NCI-H187 (cell line): ENCODE measurements at places on chromosomes 5 and 9.

DNA sequence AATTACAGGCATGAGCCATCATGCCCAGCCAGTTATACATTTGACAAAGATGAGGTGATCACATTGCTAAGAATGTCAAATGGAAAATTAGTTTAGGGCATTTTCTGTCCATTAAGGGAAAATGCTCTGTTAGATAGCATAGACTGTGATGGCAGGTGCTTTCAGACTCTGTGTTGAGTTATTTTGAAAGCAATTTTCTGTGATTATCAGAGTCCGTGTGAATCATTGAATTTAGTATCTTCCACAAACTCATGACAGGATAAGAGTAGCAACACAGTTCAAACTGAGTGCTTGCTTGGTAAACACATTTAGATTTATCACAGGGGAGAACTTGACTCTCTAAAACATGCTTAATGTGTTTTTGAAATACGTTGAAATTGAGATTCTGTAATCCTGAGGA is 69.0 kb downstream of the GAPVD1 start:
- DNase-seq = no peak

GRCh38 chr9:1837453-1838084 is 177.6 kb upstream of the SMARCA2 start:
- DNase-seq = peak; percentile 57

- DNase-seq = no peak
Measured at GRCh38 chr9:22389271-22389670, 57.4 kb upstream of the DMRTA1 start.

DNA sequence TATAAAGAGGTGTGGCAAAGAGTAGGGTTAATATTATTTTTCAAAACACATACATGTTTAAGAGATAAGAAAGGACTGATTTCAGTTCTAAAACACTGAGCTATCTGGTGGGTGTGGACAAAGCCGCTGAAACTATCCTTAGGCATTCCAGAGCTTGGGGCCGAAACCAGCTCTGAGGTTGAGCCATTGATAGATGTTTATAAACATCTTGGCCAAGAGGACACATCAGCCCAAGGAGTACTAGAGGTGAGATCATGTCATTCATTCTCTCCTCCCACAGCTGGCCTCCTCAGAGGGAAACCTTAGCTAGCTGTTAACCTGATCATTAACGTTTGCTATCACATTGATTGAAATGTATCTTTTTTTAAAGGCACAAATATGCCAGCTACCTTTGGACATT is 89.9 kb downstream of the NLN start:
- no peak for DNase-seq

DNA sequence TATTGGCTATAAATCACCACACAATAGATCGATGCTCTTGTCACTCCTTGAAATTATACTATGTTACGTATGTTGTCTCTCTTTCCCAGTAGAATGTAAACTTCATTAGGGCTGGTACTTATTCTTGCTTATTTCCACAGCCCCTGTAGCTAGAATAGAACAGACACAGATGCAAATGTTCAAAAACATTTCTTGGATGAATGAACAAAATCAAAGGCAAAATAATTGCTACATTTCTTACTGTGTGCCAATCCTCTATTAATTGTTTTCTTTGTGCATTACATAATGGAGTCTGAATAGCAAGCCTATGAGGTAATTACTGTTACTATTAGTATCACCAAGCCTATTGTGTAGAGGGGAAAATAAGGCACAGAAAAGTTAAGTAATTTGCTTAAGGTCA is 725 bp upstream of the OR13C2 start:
- DNase-seq = no peak

DNA sequence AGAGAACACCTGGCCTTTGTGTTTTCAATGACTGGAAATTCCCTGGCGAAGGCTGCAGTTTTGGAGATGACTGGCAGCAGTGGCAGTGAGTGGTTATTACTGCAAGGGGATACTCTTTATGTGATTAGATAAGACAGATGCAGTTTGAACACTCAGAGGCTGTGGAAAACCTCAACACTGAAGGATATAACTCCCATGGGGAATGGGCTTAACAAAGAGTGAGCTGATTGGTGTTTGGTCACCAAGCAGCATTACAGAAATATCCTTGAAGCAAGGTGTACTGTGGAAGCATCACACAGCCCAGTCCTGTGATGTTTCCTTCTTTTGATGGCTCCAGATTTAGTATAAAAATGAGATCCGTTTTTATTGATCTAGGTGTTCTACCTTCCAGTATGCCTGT is 490.7 kb upstream of the PTPRD start:
- no peak for DNase-seq

DNA sequence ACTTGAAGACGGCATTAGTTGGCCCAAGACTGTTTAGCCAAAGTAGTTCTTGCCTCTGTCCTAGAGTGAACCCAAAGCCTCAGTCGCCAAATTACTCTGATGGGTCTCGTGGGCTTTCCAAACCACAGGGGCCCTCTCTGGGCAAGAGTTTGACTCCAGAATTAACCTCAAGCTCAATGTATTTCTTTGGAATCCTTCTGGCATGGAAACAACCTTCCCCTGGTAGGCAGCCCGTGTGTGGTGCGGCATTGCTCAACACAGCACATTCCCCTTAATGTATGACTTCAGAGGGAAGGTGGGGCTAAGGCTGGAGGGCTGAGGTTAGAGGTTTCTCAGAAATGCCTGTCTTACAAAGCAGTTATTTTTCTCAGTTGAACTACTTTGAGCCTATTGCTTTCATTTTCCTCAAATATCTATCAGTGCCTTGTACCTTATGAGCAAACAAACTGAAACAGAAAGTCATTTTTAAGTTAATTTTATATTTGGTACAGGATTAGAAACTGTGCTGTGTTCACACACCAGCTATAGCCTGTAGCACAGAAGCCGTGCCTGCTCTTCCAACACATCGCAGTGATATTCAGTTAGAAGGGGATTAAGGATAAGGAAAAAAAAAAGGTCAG is 123.9 kb upstream of the HAPLN1 start:
- DNase-seq = no peak

GRCh38 chr9:132167192-132167591 is 5.3 kb downstream of the NTNG2 start:
- no peak for DNase-seq

DNA sequence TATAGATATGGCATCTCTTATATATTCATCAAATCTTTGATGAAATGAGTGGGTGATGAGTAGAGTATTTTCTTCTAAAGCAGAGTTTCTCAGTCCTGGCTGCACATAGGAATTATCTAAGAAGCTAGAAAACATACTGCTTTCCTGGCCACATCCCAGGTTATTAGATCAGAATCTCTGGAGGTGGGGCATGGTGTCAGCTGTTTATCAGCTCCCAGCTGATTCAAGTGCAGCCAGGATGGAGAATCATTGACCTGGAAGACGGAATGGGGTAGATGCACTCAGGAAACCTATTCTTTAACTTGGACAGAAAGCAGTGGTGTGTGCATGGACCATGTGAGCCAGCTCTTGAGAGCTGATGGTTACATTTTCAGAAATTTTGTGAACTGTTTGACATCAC is 108.1 kb upstream of the IL6ST start:
- DNase-seq = no peak

DNA sequence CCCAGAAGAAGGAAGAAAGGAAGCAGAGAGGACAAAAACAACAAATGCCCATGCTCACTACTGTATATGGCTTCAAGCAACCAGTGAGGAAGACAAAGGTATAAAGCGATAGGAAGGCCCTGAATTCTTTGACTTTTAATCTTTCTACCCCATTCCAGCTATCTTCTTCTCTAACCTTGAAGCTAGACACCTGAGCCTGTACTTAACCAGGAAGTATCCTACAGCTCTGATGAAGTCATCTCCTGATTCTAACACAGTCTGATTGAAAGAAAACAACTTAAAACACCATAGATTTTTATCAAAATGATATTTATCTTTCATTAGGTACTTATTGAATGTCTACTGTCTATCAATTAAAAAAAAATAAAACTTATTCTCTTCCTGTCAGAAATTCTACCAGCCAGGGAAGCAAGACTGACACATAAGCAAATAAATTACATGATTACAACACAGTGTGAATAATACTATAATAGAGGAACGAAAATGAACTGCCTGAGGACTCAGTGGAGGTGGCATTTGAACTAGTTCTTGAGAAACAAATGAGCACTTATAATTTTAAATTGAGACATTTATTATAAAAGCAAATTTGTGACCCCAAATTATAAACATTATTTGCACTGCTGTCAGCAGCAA is 123.3 kb upstream of the ELL2 start:
- DNase-seq = no peak

- DNase-seq = no peak
Measured at GRCh38 chr5:132213666-132214065, 14.0 kb downstream of the P4HA2 start.

GRCh38 chr5:143557061-143557818 is 153.8 kb upstream of the NR3C1 start:
- no peak for DNase-seq

DNA sequence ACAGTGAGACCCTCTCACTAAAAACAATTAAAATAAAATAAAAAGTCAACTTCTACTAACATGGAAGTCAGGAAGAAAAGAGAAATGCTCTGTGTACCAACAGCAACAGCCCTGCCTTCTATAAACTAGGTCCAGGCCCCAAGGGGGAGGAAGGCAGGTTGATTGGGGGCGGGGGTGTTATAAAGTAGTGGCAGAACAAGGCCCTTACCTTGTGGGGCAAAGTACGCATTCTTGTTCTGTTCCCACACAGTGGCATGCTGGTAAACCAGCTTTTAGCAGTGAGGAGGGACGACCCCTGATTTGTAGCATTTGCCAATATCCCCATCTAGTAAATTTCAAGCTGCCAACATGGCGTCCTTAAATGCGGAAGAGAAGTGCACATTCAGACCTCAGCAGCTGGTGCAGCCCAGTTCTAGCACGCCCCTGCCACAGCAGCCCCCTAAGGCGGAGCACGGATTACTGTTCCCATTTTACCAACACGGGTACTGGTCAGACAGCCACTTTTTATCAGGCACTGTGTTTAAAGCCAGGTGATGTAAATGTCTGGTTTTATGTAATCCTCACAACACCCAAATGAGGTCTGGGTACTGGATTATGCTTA is 69.5 kb downstream of the GTF3C4 start:
- no peak for DNase-seq

- DNase-seq = no peak
Measured at GRCh38 chr9:89426384-89426961, 71.4 kb downstream of the SEMA4D start.

DNA sequence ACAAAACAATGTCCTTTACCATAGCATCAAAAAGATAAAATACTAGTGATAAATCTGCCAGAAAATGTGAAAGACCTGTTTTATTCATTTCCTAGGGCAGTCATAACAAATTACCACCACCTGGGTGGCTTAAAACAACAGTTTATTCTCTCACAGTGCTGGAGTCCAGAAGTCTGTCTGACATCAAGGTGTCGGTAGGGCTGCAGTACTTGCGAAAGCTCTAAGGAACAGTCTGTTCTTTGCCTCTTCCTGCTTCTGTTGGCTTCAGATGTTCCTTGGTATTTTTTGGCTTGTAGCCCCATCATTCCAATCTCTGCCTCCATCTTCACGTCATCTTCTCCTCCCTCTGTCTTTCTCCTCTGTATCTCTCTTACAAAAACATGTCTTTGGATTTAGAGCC is 51.0 kb downstream of the PTPDC1 start:
- DNase-seq = no peak

DNA sequence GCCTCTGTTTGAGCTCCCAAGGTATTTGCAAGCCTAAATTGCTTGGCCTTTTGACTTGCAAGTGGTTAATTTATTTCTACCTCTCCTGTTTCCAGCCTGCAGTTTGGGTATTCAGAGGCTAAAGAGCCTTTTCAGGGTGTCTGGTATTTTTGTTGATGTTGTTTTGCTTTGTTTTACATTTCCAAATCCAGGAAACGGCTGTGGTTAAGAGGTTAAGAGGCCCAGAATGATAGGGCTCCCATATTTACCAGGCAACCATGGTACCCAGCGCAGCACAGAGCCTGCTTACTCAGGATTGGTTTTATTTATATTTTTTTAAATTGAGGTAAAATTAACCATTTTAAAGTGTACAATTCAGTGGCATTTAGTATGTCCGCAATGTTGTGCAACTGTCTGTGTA is 92.1 kb downstream of the PDZD2 start:
- no peak for DNase-seq

DNA sequence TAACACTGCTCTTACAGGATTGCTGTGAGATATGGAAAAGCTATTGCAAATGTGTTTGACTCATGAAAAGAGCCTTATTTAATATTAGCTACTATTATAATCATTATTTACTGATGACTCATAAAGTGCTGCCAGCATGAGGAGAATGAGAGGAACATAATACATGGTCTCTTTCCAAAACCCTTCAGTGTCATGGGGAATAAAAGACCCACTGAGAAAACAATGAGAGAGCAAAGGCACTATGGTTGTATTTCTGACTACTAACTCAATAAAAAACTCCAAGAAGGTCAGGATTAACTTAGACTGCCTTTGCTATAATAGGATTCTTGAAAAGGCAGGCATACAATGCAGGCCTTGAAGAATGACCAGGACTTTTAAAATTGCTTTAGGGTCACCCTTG is 633.5 kb downstream of the DTWD2 start:
- DNase-seq = no peak

- DNase-seq = no peak
Measured at GRCh38 chr9:114378016-114378415, 9.8 kb downstream of the AKNA start.

- no peak for DNase-seq
Measured at GRCh38 chr9:37656936-37657335, 6.2 kb downstream of the FRMPD1 start.

GRCh38 chr9:5982317-5982716 is 33.1 kb downstream of the RANBP6 start:
- DNase-seq = no peak

GRCh38 chr5:41821051-41821450 is 49.2 kb downstream of the OXCT1 start:
- DNase-seq = no peak

DNA sequence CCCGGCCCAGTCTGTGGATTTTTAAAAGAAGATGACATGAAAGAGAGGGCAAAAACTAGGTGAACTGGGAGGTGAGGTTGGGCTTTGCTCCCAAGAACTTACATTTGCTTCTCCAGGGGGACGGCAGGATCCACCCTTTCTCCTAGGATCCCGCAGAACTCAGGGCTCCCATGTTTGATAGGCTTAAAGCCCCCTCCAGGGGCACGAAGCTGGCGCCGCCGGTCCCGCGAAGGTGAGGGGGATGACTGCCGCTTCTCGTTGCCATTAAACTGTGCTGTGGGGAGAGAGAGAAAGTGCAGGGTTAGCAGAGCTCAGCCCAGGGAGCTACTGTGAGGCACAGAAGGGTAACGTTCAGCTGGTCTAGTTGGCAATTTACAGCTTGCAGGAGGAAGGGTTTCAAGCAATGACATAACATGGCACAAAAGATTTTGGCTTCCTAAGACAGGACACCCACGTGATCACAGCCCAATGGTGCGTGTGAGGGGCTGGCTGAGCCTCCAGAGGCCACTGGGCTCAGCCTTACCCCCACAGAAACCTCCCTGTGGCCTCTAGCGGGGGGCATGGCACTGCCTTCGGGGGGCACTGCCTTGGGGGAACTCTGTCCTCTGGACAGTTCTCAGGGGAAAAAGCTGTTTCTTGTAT is 52.0 kb upstream of the SLC25A51 start:
- no peak for DNase-seq

GRCh38 chr9:4814913-4815312 is 22.2 kb downstream of the RCL1 start:
- no peak for DNase-seq
